ENCODE measurements at places on chromosomes 11 and 22.

GRCh38 chr22:41888627-41889200 is 26.2 kb downstream of the SHISA8 start:
- DNase-seq = no peak

- no peak for DNase-seq
Observed at GRCh38 chr11:61545341-61545740, 35.5 kb downstream of the SYT7 start.

DNA sequence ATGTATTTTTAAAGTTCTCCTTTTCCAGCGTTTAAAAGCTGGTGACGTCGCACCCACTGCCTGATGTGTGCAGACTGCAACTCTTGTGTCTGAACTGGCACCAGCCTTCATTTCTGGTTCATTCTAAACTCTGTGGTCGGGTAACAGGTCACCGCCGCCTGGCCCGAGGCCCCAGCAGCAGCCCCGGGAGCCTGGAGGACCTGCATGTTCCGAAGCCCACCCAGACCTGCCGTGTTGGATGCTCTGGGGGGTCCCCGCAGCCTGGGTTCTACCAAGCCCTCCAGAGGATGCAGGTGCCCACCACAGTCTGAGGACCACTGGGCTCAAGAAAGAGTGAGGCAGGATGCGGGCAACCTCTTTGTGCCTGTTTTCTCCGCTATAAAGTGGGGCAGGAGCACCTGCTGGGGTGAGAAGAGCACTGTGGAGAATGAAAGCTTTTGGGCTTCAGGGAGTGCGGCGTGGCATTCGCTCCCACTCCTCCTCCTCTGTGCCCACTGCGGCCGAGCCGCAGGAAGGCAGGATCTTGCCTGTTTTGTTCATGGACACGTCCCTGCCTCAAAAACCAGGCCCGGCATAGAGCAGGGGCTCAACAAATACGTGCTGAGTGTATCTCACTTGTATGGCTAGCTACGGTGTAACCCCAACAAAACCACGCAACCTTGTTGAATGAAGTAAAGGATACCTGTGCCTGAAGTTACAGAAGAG is 40.1 kb downstream of the CERK start:
- no peak for DNase-seq

DNA sequence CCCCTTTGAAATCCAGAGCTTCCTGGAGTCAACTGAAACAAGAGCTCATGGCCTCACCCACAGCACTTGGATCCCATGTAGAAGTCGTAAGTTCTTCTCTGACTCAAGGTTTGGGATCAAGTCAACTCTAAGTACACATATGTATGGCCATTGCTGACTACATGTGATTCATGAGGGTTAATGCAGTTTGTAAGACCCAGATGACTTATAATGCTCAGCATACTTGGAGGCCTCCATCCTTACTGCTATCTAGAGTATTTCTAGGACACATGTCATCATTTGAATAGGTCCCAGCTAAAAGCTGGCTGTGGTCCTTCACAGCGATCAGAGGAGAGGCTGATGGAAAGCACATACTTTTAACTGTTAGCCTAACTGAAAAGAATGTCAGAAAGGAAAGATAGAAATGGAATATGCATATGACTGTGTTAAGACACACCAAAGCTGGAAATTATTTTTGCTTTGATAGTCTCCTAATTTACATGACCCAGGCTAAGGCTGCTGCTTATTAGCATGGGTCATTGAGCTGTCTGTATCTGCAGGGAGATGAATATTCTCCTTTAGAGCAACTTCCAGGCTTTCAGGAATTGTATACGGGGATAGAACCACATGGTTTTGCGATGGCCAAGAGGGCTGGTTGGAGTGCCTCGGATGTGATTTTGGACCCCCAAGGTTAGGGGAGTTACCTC is 76.3 kb downstream of the NTM start:
- DNase-seq = no peak

- no peak for DNase-seq
Observed at GRCh38 chr11:57901278-57901677, 122.4 kb upstream of the OR9Q1 start.

DNA sequence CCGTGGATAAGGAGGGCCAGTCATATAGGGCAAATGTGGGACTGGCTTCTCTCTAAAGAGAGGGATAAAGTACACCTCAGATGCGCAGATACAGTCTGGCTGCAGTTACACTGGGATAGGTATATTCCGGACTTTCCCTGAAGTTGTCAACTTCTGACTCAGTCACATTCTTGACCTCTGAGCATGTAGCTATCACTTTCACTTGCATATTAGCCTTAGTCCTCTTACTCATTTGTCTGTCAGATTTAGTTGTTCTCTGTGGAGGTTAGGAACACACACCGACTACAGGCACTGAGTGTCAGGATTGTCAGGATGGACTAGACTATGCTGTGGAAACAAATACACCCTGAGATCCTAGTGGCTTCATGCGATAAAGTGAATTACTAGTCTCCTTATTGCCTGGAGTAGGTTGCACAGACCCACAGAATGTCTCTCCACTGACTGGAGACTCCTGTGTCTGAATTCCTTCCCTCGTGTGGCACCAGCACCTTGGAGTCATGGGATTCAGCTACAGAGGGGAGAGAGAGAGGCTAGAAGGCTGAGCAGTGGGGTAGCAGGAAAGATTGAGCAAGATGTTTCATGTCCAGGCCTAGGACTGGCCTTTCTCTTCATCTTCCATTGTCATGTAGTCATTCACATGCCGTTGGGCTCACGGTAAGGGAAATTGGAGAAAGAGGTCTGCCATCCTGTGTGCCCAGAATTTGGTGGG is 654.3 kb downstream of the NTM start:
- DNase-seq = no peak

DNA sequence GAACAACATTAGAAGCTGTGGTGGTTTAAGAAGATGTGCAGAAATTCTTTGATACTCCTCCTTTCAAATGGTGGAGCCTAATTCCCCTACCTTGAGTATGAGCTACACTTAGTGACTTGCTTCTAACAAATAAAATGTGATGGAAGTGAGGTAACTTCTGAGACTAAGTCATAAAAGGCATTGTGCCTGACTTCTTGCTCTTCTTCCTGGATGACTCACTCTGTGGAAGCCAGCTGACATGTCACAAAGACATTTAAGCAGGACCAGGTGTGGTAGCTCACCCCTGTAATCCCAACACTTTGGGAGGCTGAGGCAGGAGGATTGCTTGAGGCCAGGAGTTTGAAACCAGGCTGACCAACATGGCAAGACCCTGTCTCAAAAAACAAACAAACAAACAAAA is 3.9 kb upstream of the PLA2G3 start:
- no peak for DNase-seq

- DNase-seq = peak; percentile 42
Observed at GRCh38 chr22:24554313-24555164, at the start of gene GUCD1. TSS of gene GUCD1 (minus strand) at chr22:24555138. CDS start at chr22:24554991, 147 bp downstream.

- no peak for DNase-seq
Observed at GRCh38 chr11:121446752-121447156, 5.4 kb upstream of the SORL1 start.

DNA sequence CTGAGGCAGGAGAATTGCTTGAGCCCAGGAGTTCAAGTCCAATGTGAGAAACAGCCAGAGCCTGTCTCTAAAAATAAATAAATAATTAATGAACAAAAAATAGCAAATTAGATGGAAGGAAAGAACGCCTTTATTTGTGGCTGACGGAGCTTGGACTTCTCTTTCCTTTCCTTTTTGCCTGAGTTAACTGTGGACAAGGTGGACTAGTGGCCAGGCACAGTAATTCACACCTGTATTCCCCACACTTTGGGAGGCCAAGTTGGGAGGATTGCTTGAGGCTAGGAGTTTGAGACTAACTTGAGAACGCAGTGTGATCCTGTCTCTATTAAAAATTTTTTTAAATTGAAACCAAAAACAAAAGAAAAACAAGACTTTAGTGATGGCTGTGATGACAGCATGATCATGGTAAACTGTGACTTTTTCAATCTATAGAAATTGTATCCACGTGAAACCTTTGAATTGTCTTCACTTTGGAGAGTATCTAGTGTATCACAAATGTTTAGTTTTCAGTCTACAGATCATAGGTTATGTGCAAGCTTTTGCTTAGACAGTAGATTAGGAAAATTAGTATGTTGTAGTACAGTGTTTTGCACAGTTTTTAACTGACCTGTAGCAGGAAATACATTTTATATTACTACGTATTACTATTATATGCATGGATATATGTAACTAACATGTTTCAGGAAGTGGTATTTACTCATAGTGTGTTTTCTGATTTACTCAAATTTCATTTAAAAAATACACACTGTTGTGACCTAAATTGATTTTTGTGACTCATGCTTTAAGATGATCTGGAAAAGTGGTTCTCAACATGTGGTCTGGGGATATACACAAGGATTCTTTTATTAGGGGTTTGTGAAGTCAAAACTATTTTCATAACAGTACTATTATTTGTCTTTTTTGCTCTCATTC is 42.1 kb downstream of the KDM2A start:
- no peak for DNase-seq

DNA sequence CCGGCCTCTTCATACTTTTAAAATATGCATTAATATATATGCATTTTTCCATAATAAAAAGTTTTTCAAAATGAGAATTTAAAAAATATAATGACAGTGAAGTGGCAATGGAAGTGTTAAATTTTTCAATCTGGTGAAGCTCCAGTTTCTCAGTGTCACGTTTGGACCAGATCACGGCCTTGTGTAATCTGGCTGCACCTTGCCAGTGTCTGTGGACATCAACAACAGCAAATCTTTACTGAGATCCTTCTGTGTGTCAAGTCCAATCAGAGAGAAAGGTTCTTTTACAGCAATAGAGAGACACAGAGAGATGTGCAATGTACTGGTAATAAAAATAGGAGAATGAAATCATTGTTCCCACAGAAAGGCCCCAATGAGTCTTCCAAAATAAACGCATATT is 49.8 kb upstream of the PAK1 start:
- no peak for DNase-seq

- DNase-seq = no peak
Observed at GRCh38 chr11:64553554-64554201, 37.3 kb upstream of the SLC22A12 start.

- no peak for DNase-seq
Observed at GRCh38 chr11:36513965-36514364, 3.9 kb upstream of the TRAF6 start.

DNA sequence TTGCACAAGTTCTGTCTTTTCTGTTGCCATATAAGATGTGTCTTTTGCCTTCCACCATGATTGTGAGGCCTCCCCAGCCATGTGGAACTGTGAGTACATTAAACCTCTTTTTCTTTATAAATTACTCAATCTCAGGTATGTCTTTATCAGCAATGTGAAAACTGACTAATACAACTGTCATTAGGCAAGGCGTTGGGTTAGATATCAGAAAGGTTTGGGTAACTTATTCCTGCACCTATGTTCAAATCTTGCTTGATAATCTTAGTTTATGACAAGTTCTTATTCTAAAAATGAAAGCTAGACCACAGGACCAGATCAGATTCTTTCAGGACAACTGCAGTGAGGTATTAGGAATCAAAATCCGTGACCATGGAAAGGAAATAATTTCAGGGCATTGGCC is 160.6 kb upstream of the BDNF start:
- DNase-seq = no peak

Measured in GF-D8 (cell line).